ENCODE measurements at places on chromosomes 5 and 9.

DNA sequence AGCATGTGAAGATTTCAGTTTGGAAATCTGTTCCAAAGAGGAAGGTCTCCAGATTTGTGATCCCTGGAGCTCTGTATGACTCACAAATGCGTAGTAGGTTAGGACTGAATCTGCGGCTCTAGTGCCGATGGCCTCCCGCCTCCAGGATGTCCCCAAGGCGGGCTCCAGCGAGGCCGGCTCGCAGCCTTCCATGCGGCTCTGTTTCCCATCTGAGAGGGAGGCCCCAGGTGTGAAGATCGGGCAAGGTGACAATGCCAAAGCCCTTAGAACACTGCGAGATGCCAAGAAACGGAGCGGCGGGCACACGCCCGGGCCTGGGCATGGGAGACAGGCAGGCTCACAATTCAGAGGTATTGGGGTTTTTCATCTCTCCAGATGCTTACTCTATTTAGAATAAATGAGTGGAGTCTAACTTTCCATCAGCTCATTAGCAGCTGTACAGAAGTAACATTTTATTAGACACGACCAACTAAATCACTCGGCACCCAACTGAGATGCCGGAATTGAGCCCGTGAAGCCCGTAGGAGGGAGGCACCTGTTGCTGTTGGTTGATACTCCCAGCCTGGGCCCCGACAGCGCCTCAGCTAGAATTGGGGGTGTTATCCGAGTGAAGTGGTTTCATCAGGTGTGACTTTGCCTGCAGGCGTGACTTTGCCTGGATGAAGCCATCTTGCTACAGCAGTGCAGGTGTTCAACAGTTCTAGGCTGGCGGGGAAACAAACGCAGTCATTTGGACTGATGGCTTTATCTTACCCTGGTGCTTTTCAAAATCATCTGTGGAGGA, 7.4 kb upstream of the MRPS2 start:
- DNase-seq = no peak

GRCh38 chr9:112503170-112503569, 16.5 kb downstream of the KIAA1958 start:
- no peak for DNase-seq

GRCh38 chr5:61379677-61380076, 47.6 kb downstream of the ZSWIM6 start:
- no peak for DNase-seq

GRCh38 chr5:104247260-104247659, 684.7 kb upstream of the NUDT12 start:
- DNase-seq = no peak

DNA sequence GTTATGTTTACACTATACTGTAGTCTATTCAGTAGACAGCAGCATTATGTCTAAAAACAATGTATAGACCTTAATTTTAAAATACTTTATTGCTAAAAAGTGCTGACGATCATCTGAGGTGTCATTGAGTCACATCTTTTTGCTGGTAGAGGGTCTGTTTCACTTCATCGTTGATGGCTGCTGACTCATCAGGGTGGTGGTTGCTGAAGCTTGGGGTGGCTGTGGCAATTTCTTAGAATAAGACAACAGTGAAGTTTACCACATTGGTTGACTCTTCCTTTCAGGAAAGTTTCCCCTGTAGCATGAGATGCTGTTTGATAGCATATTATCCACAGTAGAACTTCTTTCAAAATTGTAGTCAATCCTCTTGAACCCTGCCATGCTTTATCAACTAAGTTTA, 150.3 kb downstream of the FBXL7 start:
- no peak for DNase-seq

GRCh38 chr5:168656633-168657032, 77.5 kb upstream of the PANK3 start:
- DNase-seq = no peak

DNA sequence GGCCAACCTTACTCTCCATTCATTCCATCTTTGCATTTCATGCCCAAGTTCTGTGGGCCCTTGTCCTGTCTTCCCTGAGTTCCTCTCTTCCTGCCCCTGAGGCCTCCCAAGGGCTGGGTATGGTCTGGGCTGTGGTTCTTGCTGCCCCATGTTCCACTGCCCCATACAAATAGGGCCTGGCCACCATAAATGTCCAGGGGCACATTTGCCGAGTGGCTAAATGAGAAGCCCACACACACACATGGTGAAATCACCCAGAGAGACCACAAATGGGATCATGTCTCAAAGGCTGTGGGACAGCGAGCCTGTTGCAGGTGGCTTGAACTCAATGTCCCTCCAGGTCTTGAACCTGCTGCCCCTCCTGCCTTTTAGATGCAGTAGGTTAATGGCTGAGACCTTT, 1.2 kb downstream of the TIFAB start:
- no peak for DNase-seq

DNA sequence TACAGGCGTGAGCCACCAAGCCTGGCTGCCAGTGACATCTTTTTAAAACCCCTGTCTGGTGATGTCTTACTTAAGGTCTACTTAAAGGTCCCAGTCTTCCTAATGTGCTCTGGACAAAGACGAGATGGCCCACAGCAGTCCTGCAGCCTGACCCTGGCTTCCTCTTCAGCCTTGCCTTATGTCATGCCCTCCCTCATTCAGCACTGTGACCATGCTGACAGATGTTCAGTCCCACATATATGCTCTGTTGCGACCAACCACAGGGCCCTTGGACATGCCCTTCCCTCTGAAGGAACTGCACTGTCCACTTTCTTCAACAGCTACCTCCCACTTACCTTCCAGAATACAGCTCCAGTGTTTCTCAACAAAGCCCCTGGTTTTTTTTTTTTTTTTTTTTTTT, 172.8 kb upstream of the PANK3 start:
- DNase-seq = no peak

GRCh38 chr5:163718272-163718671, 212.9 kb downstream of the MAT2B start:
- DNase-seq = no peak

DNA sequence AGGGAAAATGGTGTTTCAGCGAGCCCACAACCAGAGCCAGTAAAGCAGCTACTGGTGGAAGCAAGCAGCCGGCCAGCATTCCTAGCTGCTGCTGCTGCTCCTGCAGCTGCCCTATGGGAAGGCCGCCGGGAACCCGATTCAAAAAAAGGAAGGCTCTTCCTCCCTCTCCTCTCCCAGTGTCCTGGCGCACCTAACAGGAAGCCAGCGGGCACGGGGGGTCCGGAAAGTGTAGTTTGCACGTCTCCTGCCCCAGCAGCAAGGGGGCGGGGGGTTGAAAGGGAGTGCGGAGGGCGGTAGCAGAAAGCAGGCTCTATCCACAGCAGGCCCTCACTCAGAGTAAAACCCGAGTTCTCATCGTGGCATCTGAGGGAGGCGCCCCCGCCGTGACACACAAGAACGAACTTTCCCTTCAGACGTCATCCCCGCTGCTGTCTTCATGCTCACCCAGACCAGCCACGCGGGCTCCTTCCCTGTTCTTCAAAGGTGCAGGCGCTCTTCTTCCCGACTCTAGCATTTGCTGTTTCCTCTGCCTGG, 16.5 kb downstream of the GRXCR2 start:
- peak; percentile 41 for DNase-seq

DNA sequence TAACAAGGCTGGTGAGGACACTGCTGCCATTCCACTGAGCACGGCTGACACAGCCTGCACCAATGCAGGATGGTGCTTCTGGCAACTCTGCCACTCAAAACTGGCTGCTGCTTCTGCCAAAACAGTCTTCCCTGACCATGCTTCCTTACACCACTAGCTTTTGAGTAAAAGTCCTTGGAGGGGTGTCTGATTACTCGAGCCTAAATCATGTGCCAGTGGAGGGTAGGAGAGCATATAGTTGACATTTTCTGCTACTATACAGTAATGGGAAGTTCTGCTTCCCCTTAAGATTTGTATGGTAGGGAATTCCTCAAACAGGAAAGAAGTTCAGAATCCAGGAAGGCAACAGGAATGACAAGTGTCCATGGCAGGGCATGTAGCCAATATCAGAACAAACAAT, 12.2 kb upstream of the PJA2 start:
- no peak for DNase-seq

- DNase-seq = no peak
Observed at GRCh38 chr9:77949751-77950436, 81.7 kb downstream of the GNAQ start.

DNA sequence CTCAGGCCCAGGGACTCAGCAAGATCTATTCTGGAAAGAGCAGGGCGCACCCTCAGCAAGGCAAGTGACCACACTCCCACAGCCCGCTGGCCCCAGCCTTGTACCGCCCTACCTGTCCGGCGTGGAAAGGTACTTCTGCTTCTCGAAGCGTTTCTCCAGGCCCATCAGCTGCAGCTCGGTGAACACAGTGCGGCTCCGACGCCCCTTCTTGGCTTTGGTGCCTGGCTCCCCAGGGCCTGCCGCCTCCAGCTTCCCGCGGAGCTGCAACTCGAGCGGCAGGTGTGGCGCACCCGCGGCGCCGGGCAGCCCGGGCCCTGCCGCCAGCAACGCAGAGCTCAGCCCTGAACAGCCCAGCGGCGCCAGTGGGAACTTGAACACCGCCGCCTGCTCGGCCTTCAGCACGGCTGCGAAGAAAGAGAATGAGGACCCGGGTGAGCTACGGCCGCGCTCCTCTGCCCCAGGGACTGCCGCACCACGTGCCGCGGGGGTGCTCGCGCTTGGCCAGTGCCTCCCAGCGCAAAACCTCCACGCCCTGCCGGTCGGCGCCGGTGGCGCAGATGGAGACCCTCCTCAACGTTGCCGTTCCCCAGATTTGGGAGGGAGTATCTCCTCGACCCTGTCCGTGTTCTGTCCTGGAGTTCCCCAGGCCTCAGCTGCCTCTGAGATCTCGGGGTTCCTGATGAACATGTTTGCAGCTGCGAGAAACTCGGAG, 2.2 kb downstream of the BARX1 start:
- DNase-seq = no peak

- DNase-seq = no peak
Observed at GRCh38 chr9:36551129-36551528, 21.6 kb upstream of the MELK start.

DNA sequence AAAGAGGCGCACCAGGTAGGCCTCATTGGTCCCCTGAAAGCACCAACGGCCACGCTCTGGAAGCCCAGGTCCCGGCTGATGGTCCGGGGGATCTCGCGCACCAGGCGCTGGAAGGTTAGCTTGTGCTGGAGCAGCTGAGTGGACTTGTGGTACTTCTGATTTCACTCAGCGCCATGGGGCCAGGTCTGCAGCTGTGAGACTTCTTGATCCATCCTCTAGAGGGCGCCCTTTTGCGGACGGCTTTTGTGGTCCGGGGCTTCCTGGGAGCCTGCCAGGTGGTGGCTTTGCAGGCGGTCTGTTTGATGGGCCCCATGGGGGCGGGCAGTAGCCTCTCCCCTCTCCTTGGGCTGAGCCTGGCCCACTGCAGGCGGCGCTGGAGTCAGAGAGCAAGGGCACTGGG, 10.4 kb downstream of the TAF11L12 start:
- no peak for DNase-seq

GRCh38 chr5:96660971-96661854, 963 bp upstream of the CAST start:
- DNase-seq = no peak

DNA sequence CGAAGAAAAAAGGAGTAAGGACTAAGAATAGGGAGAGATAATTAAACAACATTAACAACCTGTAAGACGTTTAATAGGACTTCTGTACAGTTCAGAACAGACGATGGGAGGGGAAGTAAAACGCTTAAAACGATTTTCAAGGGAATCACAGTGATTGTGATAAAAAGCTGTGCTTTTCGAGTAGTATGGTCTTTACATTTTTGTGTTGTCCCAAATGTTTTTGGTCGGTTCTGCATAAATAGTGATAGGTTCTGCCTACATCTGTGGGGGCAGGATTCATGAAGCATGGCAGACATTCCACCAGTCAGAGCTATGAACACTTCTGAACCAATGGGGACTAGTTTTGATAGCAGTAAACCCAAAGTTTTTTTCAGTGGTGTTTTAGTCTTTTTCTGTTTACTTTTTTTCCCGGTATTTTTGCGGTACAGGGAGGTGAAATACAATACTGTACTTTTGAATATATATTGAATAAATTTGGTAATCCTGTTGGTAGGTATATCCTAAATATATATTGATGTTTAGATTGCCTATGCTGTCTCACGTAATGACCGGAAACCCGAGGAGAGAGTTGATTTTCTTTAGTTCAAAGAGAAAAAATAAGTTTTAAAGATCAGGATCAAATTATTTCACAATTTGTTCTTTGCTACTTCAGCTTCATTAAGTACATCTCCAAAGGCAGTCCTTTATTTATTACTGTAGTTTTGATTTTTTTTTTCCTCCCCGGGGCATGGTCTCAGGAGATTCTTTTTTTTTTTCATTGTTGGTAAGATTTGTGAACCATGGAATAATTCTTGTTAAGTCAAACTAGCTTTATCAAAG, 1.3 kb downstream of the ERBIN start:
- DNase-seq = peak; percentile 66

- DNase-seq = no peak
Observed at GRCh38 chr5:42520957-42521356, 97.7 kb downstream of the GHR start.

DNA sequence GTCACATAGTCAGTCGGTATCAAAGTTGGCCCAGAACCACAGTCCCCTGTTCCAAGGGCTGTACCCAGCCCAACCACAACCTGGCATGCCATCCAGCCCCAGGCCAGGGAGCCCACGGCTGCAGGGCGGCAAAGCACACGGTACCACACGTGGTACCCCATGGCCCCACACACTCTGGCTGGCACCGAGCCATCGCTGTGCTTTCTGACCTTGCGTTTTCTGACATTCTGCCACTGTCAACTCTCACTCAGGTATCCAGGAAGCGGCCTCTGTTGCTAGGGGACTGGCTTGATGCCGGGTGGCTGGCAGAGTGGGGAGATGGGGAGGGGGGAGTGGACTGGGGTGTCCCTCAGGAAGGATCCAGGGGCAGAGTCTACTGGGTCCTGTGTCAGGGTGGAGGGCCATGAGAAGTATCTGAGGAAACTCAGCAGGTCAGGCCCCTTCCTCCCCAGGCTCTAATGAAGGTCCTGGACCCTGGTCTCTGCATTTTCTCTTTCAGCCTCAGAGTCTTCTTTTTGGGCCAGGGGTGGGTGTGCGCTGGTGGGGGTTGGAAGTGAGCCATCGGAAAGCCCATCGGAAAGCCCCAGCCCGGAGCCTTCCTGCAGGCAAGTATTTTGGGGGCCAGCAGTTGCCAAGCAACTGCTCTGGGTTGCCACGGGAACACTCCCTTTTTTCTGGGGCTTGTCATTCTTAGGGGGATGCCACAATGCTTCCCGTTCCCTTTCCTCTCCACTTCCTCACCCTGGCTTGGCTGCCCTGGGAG, 21.0 kb upstream of the RALGDS start:
- DNase-seq = no peak

DNA sequence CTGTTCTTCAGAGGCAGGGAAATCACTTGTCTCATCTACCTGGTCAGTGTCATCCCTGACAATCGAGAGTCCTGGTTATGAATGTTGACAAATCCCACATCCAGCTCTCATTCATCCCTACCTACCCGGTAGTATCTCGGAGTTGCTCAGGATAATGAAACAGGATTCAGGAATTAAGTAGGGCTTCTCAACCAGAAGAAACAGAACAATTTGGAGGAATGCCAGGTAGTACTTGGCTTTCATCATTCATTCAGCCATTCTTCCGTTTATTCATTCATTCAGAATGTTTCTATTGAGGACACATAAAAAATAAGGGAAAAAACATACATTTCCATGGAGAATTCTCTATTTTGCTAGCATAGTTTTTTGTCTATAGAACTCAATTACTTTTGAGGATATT, 195.0 kb downstream of the ARHGEF28 start:
- no peak for DNase-seq

Data from left renal cortex interstitium (tissue), 4 donors.